NCI-H2029 (cell line): ENCODE measurements at places on chromosomes 7 and 10.

GRCh38 chr10:51862149-51862548 lies 162.8 kb upstream of the CSTF2T start:
- no peak for DNase-seq

- no peak for DNase-seq
Measured at GRCh38 chr7:147400221-147400689, 1190.3 kb upstream of the C7orf33 start.

GRCh38 chr7:102874166-102874829 lies 38.5 kb upstream of the LRRC17 start:
- DNase-seq: no peak

- DNase-seq: no peak
Measured at GRCh38 chr7:141128506-141128905, 54.6 kb downstream of the TMEM178B start.

DNA sequence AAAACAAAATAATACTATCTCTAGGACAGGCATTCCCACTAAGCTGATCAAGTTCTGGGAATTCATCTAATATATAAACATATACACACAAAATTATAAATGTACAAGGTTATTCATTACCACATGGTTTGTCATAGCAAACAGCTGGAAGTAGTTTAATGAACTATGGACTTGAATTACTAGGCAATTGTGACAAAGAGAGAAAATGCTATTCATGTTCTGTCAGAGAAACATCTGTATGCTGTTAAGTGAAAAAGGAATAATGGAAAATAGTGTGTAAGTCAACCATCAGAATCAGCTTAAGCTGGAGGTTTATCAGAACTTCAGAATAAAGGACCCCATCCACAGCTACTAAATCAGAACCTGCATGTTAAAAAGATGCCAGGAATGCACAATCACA lies 2.8 kb downstream of the ZNF248 start:
- DNase-seq: no peak

- DNase-seq: no peak
Measured at GRCh38 chr7:45171946-45172345, 14.4 kb downstream of the RAMP3 start.

- DNase-seq: no peak
Measured at GRCh38 chr7:1129431-1129830, 30.6 kb downstream of the ZFAND2A start.

GRCh38 chr7:117445206-117445605 lies 17.9 kb upstream of the ASZ1 start:
- DNase-seq: no peak

- DNase-seq: no peak
Measured at GRCh38 chr7:44291066-44291732, 34.2 kb downstream of the CAMK2B start.

- DNase-seq: peak; percentile 27
Measured at GRCh38 chr7:74173074-74173473, 1.1 kb upstream of the EIF4H start.

GRCh38 chr7:14769261-14769660 lies 133.3 kb downstream of the DGKB start:
- no peak for DNase-seq

GRCh38 chr7:34735526-34735925 lies 77.5 kb downstream of the NPSR1 start:
- no peak for DNase-seq

DNA sequence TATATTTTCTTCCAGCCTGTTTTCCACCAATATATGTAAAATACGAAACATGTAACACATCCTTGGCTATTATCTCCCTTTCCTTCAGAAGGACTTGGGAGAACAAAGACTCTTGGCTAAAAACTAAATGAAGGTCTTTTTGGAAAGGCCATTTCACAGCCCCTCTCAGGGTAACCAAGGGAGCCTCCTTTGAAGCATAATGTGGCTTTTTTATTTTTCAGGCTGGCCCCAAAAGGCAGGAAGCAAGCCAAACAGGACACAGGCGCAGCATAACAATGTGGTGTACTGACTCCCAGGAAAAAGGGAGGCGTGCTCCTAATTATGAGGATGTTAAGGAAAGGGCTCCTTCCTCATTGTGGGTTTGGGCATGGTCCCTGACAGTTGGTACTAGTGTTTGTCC lies 30.3 kb upstream of the CCSER2 start:
- DNase-seq: no peak

- no peak for DNase-seq
Measured at GRCh38 chr10:102727037-102727818, 12.8 kb downstream of the SFXN2 start.

- DNase-seq: no peak
Measured at GRCh38 chr7:36165059-36165458, 12.0 kb downstream of the EEPD1 start.

DNA sequence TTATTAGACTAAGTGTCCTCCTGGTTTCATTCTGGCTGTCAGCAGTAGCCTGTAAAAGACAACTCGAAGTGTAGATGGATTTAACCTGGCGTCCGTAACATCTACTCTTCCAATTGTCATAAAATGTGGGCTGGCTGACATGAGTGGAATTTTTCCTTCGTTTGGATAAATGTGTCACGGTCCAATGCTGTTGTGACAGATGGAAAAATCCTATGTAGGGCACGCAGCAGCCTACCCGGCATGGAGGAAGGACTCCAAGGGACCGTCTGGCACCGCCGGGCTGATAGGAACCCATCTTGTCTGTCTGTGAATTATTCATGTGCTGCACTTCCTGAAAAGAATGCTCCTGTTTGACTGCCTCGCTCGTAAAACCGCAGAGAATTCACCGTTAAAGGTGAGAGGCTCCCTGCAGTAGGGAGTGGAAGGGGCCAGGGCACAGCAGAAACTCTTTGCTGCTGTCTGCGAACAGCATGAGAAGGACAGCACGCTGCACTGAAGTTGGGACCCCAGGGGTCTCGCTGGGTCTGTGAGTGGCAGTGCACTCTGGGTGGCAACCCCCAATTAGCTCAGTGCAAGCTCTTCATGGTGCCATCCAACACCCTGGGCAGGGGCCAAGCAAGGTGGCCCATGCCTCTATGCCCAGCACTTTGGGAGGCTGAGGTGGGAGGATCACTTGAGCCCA lies 1.6 kb upstream of the ORAI2 start:
- DNase-seq: peak; percentile 56

- DNase-seq: no peak
Measured at GRCh38 chr10:77359950-77360520, 277.6 kb downstream of the KCNMA1 start.

DNA sequence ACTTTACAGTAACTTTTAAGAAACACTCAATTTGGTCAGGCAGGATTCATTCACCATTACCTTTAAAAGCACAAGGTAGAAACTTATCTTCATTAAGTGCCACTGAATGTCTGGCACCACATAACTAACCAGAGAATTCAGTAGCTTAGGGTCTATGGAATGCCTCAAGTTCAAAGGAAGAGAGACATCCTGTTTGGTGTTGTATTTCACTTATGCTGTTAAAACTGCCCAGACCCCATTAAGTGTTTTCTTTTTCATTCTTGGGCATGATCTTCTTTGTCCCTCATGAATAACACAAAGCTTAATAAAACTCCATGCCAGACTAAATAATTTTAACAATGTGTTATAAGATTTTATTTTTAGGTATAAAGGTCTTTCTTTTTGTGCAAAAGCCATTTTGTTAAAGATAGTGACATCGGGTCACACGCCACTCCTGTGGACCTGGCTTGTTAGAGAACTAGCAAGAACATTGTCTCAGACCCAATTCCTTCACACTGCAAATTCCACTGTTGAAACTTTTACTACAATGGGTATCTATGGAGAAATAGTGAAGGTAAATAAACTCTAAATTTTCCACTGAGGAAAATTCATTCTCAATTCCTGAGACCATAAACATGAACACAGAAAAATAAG lies 221.0 kb downstream of the TWIST1 start:
- DNase-seq: no peak
